ENCODE measurements at places on chromosomes 16 and 17.

GRCh38 chr16:2458887-2459646 is 842 bp upstream of the TEDC2 start:
- no peaks in the 10 kb centered on the region for H3K27me3 ChIP-seq
- H3K4me3 ChIP-seq: peak overlapping the region; percentile 37
- no peak for DNase-seq
- no peaks in the 10 kb centered on the region for H3K36me3 ChIP-seq

DNA sequence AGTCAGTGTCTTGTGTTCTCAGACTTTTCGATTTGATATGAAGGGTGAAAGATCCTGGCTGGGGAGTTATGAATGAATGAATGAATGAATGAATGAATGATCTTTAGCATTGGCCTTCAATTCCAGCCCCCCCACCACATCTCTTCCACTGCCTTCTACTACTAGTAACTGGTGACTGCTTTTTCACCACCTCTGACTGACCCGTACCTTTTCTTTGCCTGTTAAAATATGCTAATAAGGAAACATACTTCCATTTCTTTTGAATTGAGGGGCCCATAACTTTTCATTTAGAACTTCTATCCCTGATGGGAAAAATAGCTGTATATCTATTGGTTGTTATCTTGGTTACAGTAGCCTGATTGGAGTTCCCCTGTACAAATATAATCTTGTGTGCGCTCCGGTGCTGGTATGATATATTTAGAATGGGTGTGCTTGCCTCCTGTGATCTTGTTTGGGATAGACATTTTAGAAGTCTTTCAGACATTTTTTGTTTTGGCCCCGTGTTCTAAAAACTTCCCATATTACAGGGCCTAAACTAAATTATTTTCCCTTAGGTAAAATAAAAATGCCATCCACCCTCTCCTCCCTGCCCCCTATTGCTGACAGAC is 3.4 kb downstream of the LYRM1 start:
- H3K27ac ChIP-seq: peak overlapping the region; percentile 68
- no peaks in the 10 kb centered on the region for H3K36me3 ChIP-seq
- H3K4me3 ChIP-seq: no peak overlapping the region
- H3K27me3 ChIP-seq: no peaks in the 10 kb centered on the region

DNA sequence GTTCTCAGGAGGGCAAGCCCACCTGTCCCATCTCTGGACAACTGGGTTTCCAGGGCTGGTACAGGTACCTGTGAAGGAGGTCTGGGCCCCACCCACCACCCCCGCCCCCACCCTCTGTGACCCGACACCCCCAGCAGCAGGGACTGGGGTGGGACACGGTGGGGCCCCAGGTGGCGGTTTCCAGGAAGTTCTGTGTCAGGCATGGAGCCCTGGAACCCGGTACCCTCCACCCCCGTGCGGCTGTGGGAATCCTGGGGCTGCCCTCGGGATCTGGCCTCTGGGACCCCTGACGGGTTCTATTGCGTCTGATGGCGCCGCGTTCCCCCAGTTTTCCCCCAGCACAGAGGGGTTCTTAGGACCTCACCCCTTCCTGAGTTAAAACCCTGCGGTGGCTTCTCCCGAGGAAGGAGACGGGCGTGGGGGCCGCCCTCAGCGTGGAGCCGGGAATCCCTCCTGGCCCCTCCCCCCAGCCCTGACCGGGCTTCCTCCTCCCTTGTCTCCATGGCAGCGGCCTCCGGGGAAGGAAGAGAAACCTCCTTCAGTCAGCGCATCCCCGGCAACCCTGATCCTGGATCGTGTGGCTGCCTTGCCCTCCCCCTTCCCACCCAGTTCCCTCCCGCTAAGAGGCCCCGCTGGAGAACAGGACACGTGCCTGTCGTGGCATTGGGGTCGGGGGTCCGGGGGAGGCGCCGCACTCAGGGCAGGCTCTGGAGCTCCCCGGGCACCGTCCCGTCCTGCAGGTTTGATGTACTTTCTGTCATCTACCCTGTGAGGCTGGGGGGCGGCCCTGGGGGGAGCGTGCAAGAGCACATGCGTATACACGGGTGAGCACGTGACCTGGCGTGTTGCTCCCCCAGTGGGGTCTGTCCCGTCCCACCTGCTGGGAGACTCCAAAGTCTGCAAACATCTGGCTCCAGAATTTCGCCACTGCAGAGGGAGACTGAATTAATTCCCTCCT is 30.3 kb downstream of the CACNA1H start:
- H3K27ac ChIP-seq: no peak overlapping the region
- no peak overlapping the region for H3K4me3 ChIP-seq
- no peaks in the 10 kb centered on the region for H3K27me3 ChIP-seq
- H3K36me3 ChIP-seq: no peaks in the 10 kb centered on the region

DNA sequence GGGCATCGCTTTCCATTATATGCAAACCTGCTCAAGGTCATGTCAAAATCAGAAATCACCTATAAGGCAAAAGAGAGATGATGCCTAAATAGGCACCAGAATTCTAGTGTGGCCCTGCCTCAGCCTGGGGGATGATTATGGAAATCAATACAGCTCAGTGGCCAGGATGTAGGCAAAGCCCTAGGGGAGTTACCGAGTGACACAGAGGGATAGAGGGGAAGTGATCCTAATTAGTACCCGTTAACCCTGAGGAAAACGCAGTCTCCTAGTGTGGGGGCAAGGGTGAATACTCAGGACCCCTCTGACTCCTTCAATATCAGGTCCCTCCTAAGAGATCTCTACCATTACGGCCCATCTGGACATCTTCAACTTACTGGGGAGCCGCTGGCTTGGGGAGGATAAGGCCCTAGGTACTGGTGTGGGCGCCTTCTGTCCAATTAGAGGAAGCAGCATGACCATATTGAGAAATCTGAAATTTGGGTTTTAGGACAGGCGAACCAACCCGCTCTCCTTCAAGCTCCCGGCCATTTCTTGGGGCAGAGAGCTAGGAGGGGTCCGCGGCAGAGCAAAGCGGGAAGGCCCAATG is 725 bp downstream of the NT5C3B start:
- H3K27me3 ChIP-seq: no peaks in the 10 kb centered on the region
- peak overlapping the region; percentile 73 for H3K27ac ChIP-seq
- no peak for DNase-seq
- H3K36me3 ChIP-seq: peaks cover 17% of the 10 kb centered on the region

GRCh38 chr17:72656130-72656763 is 436.2 kb downstream of the SLC39A11 start:
- H3K36me3 ChIP-seq: no peaks in the 10 kb centered on the region
- no peak overlapping the region for H3K27ac ChIP-seq
- H3K4me1 ChIP-seq: no peaks in the 10 kb centered on the region
- no peaks in the 10 kb centered on the region for H3K27me3 ChIP-seq
- no peak for DNase-seq

DNA sequence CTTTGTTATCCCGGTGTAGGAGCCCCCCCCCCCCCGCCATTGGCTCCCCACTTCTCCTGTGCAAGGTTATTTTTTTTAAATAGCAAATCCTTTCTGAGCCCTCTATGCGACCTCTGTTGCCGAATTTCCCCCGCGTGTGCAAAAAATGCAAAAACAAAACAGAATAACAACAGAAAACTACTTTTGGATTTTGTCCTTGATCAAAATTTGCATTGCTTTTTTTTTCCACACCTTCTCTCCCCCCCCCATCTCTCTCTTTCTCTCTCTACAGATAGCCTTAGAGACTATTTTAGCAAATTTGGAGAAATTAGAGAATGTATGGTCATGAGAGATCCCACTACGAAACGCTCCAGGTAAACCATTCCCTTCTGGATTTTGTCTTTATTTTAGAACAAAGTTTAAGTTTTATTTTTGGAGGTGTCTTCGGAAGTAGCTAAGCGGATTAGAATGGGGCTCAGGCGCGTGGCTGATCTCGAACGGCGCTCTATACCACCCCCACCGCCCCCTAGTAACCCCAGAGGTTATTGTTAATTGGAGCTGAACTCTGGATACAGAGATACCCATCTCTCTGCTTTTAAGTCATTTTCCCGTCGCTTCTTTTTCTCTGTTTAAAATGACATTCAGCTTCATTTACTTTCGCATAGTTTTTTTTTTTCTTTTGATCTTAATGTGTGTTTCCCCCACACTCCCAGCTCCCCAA is 1.0 kb downstream of the MSI2 start:
- H3K36me3 ChIP-seq: no peaks in the 10 kb centered on the region
- peak overlapping the region; percentile 98 for H3K4me3 ChIP-seq
- no peaks in the 10 kb centered on the region for H3K27me3 ChIP-seq
- H3K4me1 ChIP-seq: no peaks in the 10 kb centered on the region

Data from Peyer's patch (tissue), 4 donors.